Cerebellar cortex (tissue), 1 donor: ENCODE measurements at places on chromosomes 5 and 9.

- DNase-seq: no peak
Measured at GRCh38 chr5:123943151-123943550, 431.2 kb downstream of the CSNK1G3 start.

- DNase-seq: no peak
Measured at GRCh38 chr9:136597141-136597885, 51.5 kb upstream of the NOTCH1 start.

DNA sequence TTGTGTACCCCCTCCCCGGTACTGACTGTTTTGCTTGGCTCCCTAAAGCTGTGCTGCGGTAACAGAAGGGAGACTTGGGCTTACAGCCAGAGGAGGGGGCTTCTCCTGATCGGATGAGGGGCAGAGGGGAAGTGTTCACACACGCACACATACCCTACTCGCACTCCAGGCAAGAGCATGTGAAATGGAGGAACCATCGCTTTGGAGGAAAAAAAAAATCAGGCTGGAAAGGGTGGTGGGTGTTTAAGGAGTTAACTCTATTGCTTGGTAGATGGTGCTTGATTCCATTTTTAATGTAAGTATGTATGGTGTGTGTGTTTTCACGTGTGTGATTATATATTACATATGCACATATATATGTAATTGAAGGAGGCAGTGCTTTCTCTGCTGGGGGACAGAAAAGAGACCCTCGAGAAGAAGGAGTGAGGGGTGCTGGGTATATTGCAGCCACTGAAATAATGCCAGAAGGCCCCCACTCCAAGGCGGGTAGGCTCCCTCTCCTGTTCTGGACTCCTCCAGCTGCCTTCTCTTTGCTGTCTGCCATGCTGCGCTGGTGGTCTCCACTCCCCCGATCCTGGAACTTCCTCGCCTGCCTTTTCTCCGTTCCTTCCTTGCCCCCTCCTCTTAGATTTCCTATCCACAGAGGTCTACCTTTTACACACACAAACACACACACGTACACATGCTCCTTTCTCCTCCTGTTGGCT lies 721 bp downstream of the GRIA1 start:
- DNase-seq: no peak

GRCh38 chr5:55570026-55570425 lies 35.3 kb upstream of the PLPP1 start:
- DNase-seq: no peak
